ENCODE measurements at places on chromosomes 1 and 21. TPM values are rescaled to one million over a fixed set of nuclear protein-coding genes. Genes with fewer than 3 reads are reported as not detected.

- DNase-seq, result no peak
Measured at GRCh38 chr21:44724196-44724595, 12.8 kb upstream of the TSPEAR start.

DNA sequence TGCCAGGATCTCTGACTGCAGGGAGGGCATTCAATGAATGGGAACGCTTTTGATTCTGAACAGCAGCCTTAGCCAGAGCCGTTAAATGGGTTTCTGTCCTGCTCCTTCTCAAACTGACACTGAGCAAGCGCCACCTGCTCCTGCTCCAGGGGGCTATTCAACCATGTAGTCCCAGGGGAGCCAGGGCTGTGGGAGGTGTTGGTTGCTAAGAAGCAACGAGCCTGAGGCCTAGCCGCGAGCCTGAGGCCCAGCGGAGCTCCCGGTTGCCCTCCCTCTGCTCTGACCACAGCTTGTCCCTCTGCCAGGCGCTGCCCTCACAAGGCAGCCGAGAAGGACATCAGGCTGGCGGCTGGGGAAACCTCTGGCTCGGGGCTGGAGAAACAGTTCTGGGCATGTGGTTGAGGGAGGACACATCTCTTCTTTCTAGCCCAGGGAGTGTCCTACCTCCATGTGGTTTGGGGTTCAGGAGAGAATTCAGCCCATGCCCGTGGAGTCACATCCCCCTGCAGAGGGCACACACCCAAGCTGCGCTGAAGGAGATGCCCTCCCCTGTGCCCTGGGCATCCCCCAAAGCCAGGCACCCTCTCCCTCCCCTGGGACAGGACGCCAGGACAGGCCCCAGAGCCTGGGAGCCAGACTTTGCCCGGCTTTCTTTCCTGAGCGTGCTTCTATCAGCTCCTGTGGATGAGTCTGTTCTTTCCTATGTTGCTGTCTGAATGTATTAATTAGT is 18.0 kb downstream of the PCP4 start:
- DNase-seq, result no peak

DNA sequence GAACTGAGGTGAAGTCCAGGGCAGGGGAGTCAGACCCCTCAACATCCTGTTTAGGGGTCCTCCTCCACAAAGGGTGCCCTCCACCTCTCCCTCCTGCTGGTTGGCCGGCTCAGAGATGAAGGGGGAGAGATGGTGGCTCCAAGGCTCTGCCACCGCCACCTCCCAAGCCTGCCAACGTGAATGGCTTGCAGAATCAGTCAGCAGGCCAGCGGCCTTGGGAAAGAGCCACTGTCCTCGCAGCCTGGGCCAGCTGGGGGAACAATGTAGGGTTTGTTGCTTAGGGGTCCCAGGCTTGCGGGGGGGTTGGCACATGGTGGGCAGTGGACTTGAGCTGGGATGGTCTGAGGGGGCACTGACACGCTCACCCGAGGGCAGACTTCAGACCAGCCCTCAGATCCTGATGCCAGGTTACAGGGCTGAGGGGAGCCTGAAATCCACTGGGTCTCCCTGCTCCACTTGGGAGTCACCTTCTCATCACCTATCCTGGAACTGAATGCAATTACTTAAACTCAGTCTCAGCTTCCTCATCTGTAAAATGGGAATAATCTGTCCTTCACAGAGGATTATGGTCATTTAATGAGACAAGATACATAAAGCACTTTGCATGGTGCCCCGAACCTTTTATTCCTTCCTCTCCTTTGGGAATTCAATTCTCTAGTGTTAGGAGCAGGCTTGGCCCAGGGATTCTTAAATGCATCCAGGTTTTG is 8.3 kb downstream of the GPR37L1 start:
- no peak for DNase-seq

- DNase-seq, result no peak
Measured at GRCh38 chr1:3703786-3704371, 48.4 kb upstream of the CCDC27 start.

GRCh38 chr1:11501491-11501897 is 22.5 kb downstream of the DISP3 start:
- no peak for DNase-seq

DNA sequence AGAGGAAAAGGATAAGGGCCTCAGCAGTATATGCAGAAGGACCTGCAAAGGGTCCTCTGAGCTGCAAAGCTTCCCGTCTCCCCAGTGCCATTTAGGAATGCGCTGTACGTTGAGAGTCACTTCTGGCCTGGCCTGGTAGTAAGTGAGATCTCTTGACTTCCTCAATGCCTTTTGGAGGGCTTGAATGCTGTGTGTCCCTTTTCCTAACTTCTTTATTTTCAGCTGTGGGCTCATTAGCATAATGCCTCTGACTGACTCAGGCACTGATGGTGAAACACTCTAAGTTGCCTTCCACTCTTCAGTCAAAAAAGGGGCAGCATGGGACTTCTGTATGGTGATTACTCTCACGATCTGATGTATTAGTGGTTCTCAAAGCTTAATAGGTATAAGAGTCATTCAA is 49.9 kb downstream of the XCL1 start:
- no peak for DNase-seq

Gene OLIG2
- not detected for total RNA-seq

Gene S100A9
- 0.59 TPM for total RNA-seq

Measured in HCT116 (cell line).